GM23338 (cell line): ENCODE measurements at places on chromosomes 5 and 9. TPM values are rescaled to one million over a fixed set of nuclear protein-coding genes. Genes with fewer than 3 reads are reported as not detected.

DNA sequence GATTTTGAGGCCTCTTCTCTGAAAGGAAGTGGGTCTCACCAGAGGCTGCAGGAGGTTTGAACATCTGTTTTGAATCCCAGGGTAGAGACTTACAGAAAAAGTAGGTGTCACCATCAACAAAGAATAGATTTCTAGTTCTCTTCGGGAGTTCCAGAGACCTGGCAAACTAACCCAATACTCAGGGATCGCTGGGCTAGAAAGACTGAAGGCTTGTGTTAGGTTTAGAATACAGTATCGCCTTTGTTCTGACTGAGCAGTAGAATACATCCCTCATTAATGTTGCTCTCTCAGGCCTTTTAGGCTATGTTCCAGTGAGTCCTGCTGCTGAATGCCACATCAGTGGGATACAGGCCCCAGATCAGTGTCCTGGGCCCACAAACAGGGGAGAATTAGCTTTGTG, 27.2 kb downstream of the RUSC2 start:
- peak overlapping the region; percentile 70 for H3K27ac ChIP-seq
- H3K36me3 ChIP-seq: no peaks in the 10 kb centered on the region
- DNase-seq: no peak
- no peak overlapping the region for H3K4me3 ChIP-seq
- peaks cover 42% of the 10 kb centered on the region for H3K4me1 ChIP-seq
- no peaks in the 10 kb centered on the region for H3K27me3 ChIP-seq

GRCh38 chr5:87164409-87164808, 103.3 kb upstream of the RASA1 start:
- H3K4me1 ChIP-seq: peaks cover 14% of the 10 kb centered on the region
- no peaks in the 10 kb centered on the region for H3K27me3 ChIP-seq
- DNase-seq: no peak
- H3K27ac ChIP-seq: no peak overlapping the region

The TMEM232 gene
- 1.3 and 4.4 TPM in 2 replicates for total RNA-seq

The NIM1K gene
- total RNA-seq: not detected in 2 replicates

The SAPCD2 gene
- 55.1 and 60.3 TPM in 2 replicates for total RNA-seq

DNA sequence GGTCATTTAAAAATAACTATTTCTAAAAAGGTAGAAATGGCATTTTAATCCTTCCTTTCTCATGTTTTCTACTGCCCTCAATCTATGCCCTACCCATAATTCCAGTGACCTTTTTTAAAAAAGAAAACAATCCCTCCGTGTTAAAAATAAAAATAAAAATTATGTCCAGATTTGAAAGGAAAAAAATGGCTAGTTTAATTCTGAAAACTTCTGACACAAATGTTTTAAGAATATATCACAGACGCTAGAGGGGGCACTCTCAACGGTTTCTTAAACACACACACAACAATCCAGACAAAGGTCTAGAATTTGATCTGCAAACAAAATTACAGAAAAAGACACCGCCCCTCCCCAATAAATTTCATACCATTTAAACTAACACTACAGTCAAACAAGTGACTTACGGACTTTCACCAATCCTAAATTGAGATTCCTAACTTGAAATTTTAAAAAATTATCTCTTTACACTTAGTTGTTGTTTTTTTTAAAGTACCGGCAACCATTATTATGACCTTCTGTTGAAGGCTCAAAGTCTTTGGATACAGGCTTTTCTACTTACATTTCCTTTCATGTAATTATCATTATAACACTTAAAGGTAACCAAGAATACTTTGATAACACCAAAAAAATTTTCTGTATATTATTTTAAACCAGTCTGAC, 38.2 kb downstream of the CLINT1 start:
- peaks cover 10% of the 10 kb centered on the region for H3K4me1 ChIP-seq
- DNase-seq: peak; percentile 75
- no peak overlapping the region for H3K27ac ChIP-seq
- H3K36me3 ChIP-seq: no peaks in the 10 kb centered on the region
- H3K27me3 ChIP-seq: no peaks in the 10 kb centered on the region

GRCh38 chr5:60668686-60669304, 31.2 kb downstream of the DEPDC1B start:
- no peaks in the 10 kb centered on the region for H3K36me3 ChIP-seq
- H3K4me1 ChIP-seq: no peaks in the 10 kb centered on the region; the same call in 1 of the 2 replicates
- no peak overlapping the region for H3K4me3 ChIP-seq
- H3K27me3 ChIP-seq: no peaks in the 10 kb centered on the region
- no peak overlapping the region for H3K27ac ChIP-seq
- DNase-seq: peak; percentile 71

GRCh38 chr5:112684737-112685136, 52.9 kb upstream of the APC start:
- no peak overlapping the region for H3K27ac ChIP-seq
- H3K4me1 ChIP-seq: peaks cover 11% of the 10 kb centered on the region
- no peaks in the 10 kb centered on the region for H3K27me3 ChIP-seq
- no peaks in the 10 kb centered on the region for H3K36me3 ChIP-seq

- H3K4me1 ChIP-seq: peaks cover 10% of the 10 kb centered on the region; the same call in 1 of the 2 replicates
- peaks cover 9% of the 10 kb centered on the region; the same call in 1 of the 2 replicates for H3K36me3 ChIP-seq
- peaks cover 32% of the 10 kb centered on the region for H3K27me3 ChIP-seq
- no peak overlapping the region for H3K4me3 ChIP-seq
- no peak for DNase-seq
- no peak overlapping the region for H3K27ac ChIP-seq
Measured at GRCh38 chr9:128459011-128459410, 3.2 kb downstream of the ODF2 start.

DNA sequence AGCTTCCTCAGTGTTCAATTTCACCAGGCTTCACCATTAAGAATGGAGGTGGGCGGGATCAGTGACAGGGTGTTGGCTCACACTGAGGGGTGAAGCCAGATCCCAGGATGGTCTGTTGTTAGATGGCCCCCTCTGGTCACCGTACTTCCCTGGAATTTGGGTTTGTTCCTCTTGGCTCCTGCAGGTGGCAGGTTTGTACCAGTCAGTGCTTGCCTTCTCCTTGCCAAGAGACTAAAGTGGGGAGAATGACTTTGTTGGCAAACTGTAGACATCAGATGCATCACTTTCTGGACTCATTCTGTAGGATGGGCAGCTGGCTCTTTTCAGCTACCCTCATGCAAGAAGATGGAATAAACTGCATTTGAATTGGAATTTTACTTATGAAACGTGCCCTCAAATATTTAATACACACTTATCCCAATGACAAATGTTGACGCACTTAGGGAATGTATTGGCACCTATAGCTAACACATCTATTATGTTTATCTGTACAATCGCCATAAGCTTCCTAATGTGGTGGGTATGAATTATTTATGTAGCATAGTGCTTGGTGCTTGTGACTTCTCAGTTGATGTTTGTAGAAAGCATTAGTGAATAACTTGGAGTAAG, 31.4 kb upstream of the ANKRD55 start:
- H3K36me3 ChIP-seq: no peaks in the 10 kb centered on the region
- no peak overlapping the region for H3K27ac ChIP-seq
- H3K4me3 ChIP-seq: no peak overlapping the region
- peak; percentile 85 for DNase-seq
- H3K27me3 ChIP-seq: no peaks in the 10 kb centered on the region
- H3K4me1 ChIP-seq: no peaks in the 10 kb centered on the region

- no peaks in the 10 kb centered on the region; the same call in 1 of the 2 replicates for H3K4me1 ChIP-seq
- H3K27me3 ChIP-seq: no peaks in the 10 kb centered on the region
- no peak overlapping the region for H3K27ac ChIP-seq
- no peak for DNase-seq
- no peak overlapping the region for H3K4me3 ChIP-seq
Measured at GRCh38 chr5:102579379-102579778, 80.6 kb upstream of the SLCO6A1 start.

The PRSS3 gene
- total RNA-seq: 2.5 and 4.2 TPM in 2 replicates

The ADAMTS19 gene
- 27.4 and 37.9 TPM in 2 replicates for total RNA-seq

DNA sequence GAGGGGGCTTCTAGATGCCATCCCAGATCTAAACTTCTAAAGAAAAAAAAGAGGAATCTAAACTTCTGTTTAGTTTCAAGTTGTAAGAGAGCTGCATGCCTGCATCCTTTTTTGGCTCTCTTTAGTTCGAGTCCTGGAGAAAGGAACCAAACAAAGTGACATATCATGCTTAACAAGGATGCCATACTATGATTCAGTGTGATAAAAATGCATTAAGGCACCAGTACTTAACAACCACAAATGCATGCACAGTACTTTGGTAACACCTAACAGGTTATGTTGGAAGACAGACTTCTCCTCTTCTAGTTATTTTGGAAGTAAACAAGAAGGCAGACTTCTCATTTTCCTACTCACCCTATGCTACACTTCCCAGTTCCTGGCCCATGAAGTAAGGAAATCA, 27.3 kb downstream of the NME5 start:
- no peaks in the 10 kb centered on the region for H3K27me3 ChIP-seq
- H3K27ac ChIP-seq: no peak overlapping the region
- H3K36me3 ChIP-seq: no peaks in the 10 kb centered on the region
- no peak overlapping the region for H3K4me3 ChIP-seq
- no peak for DNase-seq
- H3K4me1 ChIP-seq: peaks cover 12% of the 10 kb centered on the region

DNA sequence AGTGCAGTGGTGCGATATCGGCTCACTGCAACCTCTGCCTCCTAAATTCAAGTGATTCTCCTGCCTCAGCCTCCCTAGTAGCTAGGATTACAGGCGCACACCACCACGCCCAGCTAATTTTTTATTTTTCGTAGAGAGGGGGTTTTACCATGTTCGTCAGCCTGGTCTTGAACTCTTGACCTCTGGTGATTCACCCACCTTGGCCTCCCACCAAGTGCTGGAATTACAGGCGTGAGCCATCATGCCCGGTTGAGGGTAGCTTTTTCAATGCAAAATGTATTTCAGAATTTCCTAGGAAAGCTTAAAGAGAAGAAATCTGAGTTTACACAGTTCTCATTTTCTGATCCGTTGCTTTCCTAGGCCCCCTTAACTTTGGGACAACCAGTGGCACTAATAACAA, 15.7 kb downstream of the BDP1 start:
- no peak overlapping the region for H3K27ac ChIP-seq
- H3K36me3 ChIP-seq: peaks cover 26% of the 10 kb centered on the region; the same call in 1 of the 2 replicates
- H3K4me3 ChIP-seq: no peak overlapping the region
- H3K4me1 ChIP-seq: no peaks in the 10 kb centered on the region

The EQTN gene
- total RNA-seq: 0.24 TPM in 1 of 2 replicates, not detected in the other

The IL5 gene
- not detected in 2 replicates for total RNA-seq

The C9orf50 gene
- total RNA-seq: not detected in 2 replicates

The TSSK1B gene
- 0.52 TPM in 1 of 2 replicates, not detected in the other for total RNA-seq

DNA sequence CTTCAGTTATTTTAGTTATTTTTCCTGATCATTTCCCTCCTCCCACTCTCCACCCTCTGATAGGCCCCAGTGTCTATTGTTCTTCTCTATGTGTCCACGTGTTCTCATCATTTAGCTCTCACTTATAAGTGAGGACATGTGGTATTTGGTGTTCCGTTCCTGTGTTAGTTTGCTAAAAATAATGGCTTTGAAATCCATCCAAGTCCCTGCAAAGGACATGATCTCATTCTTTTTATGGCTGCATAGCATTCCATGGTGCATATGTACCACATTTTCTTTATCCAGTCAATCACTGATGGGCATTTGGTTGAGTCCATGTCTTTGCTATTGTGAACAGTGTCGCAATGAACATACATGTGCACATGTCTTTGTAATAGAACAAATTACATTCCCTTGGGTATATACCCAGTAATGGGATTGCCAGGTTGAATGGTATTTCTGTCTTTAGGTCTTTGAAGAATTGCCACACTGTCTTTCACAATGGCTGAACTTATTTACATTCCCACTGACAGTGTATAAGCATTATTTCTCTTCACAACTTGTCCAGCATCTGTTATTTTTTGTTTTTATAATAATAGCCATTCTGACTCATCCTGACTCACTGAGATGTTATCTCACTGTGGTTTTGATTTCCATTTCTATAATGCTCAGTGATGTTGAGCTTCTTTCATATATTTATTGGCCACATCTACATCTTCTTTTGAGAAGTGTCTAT, 17.2 kb upstream of the DIRAS2 start:
- H3K27ac ChIP-seq: no peak overlapping the region
- DNase-seq: no peak
- no peaks in the 10 kb centered on the region for H3K36me3 ChIP-seq

The SAXO1 gene
- not detected in 2 replicates for total RNA-seq

DNA sequence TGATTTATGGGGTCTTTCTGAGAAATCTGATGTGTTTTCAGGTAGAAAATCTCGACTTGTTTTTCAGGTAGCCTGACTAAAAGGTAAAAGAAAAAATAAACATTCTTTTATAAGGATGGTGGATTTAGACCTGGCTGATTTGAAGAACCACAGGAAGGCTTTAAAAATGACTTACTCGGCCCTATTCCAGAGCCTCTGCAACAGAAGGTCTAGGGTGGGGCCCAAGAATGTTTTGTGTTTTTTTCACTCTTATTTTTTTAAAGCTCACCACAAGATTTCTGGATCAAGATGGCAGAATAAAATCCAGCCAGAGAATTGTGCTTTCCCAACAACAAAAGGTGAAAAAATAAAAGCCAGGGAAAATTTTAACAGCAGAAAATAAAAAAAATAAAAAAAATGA, 59.1 kb downstream of the FNBP1 start:
- no peaks in the 10 kb centered on the region for H3K27me3 ChIP-seq
- no peaks in the 10 kb centered on the region for H3K36me3 ChIP-seq
- no peak for DNase-seq
- H3K4me1 ChIP-seq: peaks cover 4% of the 10 kb centered on the region
- H3K4me3 ChIP-seq: no peak overlapping the region

GRCh38 chr9:120663380-120663779, 50.9 kb downstream of the MEGF9 start:
- H3K4me1 ChIP-seq: no peaks in the 10 kb centered on the region
- H3K27me3 ChIP-seq: no peaks in the 10 kb centered on the region
- DNase-seq: no peak
- no peaks in the 10 kb centered on the region for H3K36me3 ChIP-seq
- H3K4me3 ChIP-seq: no peak overlapping the region

- no peaks in the 10 kb centered on the region for H3K36me3 ChIP-seq
- H3K27ac ChIP-seq: no peak overlapping the region
- H3K4me1 ChIP-seq: peaks cover 50% of the 10 kb centered on the region
- no peak for DNase-seq
Measured at GRCh38 chr9:114373960-114374730, 13.6 kb downstream of the AKNA start.

DNA sequence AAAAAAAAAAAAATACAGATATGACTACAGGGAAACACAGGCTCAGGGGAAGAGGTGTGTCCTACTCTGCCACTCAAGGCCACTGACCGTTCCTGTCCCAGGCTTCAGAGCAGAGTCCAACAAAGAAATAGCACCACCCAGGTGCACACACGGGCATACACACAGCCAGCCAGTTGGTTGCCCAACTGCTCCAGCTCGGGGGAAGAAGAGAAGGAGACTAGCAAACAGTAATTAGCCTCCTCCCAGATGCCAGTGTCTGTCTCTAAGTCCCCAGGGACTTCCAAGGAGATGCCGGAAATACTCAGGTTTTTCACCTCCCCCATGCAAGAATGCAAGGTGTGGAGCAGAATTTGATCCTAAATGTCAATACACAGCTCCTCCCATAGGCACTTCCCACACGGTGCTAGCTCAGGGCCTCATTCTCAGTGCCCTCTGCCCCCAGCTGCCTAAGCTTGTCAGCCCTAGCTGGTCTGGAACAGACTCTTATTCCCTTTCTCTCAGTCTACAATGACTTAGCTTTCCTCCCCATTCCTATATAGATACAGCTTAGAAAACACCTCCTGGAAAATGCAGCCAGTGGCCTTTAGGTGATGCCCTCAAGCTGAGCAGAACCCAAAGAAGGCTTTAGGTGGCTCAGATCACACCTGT, 1.7 kb downstream of the MYORG start:
- peaks cover 20% of the 10 kb centered on the region for H3K4me1 ChIP-seq
- H3K36me3 ChIP-seq: no peaks in the 10 kb centered on the region
- DNase-seq: peak; percentile 76
- no peak overlapping the region for H3K27ac ChIP-seq
- H3K4me3 ChIP-seq: peak overlapping the region; percentile 81
- peaks cover 21% of the 10 kb centered on the region for H3K27me3 ChIP-seq

- H3K27me3 ChIP-seq: no peaks in the 10 kb centered on the region
- no peaks in the 10 kb centered on the region for H3K36me3 ChIP-seq
- no peak overlapping the region for H3K4me3 ChIP-seq
- H3K27ac ChIP-seq: no peak overlapping the region
- no peak for DNase-seq
Measured at GRCh38 chr5:20224966-20225365, 237.0 kb upstream of the CDH18 start.
